NCI-H146 (cell line): ENCODE measurements at places on chromosomes 7 and 10.

DNA sequence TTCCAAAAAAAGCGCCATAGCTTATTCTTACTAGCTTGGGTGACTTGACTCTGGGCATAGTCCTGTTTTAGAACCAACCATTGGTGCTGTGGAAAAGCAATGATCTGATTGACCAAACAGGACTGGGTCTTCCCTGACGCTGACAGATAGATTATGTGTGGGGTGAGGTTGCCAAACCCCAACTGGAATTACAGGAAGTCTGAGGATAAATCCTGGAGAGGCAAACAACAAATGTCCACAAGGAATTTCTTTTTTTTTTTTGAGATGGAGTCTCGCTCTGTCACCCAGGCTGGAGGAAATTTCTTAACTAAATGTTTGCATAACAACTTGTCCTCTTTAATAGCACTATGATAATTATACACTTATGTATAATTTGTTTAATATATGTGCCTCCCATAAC, 19.2 kb downstream of the GCC1 start:
- DNase-seq, result no peak

DNA sequence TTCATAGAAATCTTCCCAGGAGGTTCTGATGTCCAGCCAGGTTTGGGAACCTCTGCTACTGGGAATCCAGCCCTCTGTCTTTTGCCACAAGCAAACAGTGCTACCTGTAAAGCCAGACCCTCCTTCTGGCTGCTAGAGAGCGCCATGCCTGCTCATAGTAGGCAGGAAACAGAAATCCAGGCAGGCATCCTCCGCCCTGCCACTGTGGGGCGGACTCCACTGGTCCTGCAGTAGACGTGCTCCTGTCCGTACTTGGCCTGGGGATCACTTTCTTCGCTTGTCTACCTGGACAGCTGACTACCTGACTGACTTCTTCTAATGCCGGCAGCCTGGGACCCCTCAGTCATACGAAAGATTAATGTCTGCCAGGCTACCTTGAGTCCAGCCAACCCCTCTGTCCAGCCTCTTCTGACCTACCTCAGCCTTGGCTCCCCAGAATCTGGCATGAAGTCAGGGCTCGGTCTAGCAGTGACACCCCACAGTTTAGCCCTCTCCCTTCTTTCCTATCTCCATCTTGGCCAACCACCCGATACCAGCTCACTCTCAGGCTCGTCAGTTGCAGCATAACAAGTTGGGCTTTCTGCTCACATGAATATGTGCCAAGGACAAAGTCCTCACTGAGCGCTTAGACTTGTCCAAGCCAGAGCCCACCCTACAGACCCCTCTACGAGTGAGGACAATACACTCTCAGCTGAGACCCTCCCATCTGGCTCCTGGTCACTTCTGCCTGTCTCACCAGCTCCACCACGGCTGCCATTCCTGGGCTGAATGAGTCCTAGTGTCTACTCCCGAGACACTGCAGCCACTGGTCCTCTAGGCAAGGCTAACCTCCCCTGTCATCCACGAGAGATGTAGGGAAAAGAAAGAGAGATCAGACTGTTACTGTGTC, 43.9 kb upstream of the OPALIN start:
- peak; percentile 2 for DNase-seq

DNA sequence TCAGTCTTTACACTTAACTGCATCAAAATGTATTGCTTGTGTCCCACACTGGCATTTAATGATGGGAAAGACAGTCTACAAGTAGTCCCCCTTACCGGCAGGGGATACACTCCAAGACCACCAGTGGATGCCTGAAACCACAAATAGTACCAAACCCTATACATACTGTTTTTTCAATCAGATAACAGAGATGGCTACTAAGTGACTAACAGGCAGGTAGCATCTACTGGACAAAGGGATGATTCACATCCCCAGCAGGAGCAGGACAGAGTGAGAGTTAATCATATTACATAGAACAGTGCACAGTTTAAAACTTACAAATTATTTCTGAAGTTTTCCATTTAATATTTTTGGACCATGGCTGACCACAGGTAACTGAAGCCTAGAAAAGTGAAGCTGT, 13.2 kb downstream of the TMEM243 start:
- DNase-seq, result no peak

- DNase-seq, result no peak
Measured at GRCh38 chr7:107824858-107825257, 21.8 kb upstream of the SLC26A3 start.

DNA sequence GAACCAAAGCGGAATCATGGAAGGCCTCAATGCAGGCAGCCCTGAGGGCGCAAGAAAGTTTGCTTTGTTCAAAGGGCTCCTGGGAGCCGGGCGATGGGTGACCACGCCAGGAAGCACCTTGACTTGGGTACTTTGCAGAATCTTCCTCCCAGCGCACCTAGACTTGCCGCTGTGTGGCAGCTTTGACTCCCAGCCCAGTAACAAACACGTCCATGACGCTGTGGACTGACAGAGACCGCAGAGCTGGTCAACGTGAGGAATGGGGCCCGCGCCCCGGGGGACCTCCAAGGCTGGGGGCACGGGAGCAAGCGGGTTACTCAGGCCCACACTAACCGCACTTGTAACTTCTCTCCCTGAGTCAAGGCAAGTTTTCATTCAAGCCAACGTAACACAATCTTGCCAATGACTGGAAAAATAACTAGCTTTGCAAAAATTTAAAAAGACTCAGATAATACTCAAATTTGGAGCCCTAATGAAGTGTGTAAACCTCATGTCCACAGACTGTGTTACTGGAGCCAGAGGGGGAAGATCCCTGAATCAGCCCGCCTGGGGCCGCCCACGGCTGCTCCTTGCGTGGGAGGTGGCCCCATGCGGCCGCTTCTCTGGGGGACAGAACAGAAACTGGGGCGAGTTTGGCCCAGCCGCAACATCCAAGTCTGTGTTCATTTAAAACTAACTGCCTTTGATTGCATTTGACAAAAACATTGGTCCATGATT, 130.8 kb downstream of the DNAJB6 start:
- DNase-seq, result no peak

DNA sequence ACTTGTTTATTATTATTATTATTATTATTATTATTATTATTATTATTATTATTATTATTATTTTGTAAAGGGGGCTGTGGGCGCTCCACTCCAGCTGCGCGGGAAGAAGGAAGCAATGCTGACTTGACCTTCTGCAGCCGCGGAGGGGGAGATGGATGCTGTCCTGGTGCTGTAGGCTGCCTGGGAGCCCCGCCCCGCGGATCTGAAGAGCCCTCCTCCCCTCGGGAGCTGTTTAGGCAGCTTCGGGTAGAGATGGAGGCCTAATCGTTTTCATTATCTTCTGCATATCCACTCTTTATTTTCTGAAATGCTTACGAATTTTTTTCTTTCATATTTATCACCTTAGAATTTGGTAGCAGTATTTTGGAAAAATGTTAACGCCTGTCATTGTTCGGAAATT, 101.2 kb upstream of the KLF6 start:
- no peak for DNase-seq

GRCh38 chr7:2445047-2445446, 31.2 kb downstream of the GRIFIN start:
- no peak for DNase-seq

GRCh38 chr10:33332183-33333065, 2.0 kb downstream of the NRP1 start:
- DNase-seq, result no peak

GRCh38 chr7:92648067-92648466, 57.9 kb upstream of the FAM133B start:
- DNase-seq, result no peak

DNA sequence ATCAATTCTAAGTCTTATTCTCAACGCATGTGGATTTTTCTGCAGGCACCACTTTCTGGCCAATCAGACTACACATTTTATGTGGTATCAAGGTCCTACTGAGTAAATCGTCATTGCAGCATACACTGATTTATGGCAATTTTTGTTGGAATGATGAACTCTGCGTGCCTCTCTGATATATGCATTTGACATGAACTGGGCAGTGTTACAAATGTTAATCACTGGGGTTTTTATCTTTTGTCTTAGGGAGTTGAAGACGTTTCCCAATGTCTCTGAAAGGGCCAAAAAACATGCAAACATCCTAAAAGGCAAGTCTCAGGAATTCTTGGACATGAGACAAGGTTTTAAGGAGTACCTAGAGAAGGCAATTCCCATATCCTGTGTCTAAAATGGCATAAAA, 809.5 kb upstream of the CELF2 start:
- no peak for DNase-seq

DNA sequence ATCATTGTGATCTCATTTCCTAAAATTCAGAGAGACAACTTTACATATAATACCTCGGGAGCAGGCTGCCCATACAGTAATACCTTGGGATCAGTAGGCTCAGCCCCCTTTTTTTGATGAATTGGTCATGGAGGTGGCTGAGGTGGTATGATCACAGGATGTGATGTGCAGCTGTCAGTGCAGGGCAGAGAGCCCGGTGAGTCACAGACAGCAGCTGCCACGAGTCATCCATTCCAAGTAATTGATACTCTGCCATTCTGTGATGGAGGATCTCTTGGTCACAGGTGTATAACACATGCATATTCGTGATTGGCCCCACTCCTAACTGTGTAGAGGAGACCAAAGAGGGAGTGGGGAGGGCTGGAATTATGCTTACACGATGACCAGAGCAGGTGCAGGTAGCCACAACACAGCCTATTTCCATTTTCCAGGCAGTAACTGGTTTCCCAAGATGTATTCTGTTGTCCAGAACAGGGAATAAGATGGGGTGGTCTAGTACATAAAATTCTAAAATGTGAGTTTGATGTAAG, 14.1 kb downstream of the NRCAM start:
- DNase-seq, result peak; percentile 86

DNA sequence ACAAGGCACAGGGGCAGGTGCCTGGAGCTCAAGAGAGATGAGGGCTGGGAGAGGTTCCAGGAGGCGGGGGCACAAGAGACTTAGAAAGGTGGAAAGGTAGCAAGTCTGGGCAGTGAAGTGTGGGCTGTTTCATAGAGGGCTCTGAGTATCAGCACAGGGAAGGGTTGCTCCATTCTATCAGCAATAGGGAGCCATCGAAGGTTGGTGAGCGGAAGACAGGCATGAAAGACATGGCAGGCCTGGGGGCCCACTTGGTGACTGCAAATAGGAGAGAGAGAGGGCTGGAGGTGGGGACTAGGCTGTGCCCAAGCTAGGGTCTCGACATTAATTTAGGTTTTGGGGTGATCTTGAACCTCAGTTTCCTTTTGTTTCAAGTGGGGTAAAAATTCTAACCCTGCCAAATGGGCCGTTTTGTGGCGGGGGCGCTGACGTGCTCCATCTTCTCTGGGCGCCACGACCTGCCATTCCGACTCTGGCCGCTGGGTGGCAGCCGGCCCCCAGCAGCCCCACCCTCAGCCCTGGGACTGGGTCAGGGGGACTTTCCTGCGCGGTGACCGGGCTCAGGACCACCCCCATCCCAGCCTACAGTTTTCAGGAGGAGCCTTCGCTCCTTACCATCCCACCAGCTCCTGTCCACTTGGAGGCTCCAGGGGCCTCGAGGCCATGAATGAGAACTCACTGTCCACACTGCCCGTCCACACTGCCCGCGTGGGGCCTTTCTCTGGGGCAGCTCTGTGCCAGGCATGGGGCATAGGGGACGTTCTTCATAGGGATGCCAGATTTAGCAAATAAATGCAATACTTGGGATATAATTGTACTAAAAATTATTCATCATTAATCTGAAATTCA, 37.2 kb upstream of the PCBD1 start:
- DNase-seq, result peak; percentile 39

GRCh38 chr10:69239816-69240434, 19.8 kb downstream of the HKDC1 start:
- no peak for DNase-seq

DNA sequence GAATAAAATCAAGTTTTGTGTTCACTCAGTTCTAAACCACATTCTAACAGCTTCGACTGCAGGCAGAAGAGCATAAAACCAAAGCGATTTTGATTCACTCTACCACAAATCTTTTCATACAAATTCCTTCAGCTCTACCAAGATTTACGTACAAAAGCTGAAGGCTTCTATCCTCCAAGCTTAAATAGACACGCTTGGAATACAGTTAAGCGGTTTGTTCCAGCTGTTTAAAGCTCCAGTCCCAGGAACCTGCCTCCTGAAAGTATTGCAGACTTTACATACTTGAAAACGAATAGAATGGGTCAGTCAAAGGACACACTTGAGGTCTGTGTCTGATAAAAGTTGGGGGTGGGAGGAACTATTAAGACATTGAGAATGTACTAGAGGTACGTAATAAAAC, 102.9 kb downstream of the MPP7 start:
- DNase-seq, result no peak

GRCh38 chr10:115355162-115355760, 262.1 kb downstream of the ATRNL1 start:
- DNase-seq, result peak; percentile 63

DNA sequence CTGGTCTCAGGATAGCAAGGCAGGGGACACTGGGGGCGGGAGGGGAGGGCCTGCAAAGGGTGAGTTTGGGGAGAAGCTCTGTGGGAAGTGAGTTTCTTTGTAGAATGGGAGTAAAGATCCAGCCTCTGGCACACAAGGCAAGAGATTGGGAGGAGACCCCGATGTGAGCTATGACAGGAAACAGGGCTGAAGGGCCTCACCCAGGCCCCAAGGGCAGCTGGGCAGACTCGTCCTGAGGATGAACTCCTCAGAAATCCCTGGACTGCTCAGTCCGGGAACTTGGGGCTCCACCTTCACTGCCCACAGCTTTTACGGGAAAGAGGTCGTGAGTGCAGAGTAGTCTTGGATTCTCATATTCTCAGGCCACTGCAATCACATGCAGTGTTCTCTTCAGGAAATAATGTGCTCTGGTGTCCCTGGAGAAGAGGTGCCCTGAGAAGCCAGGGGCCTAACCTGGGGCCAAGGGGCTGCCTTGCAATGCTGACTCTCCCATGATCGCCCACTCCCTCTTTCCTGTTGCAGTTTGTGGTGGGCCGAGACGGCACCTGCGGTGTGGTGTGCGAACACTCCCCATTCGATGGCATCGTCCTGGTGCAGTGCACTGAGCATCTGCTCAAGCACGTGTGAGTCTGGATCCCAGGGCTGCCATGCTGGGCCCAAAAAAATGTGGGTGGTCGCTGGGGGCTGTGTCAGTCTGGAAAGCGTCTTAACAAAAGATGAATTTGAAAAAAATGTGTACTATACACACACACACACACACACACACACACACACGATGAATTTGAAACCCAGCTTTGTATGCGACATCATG, 31.3 kb upstream of the C10orf53 start:
- DNase-seq, result no peak

DNA sequence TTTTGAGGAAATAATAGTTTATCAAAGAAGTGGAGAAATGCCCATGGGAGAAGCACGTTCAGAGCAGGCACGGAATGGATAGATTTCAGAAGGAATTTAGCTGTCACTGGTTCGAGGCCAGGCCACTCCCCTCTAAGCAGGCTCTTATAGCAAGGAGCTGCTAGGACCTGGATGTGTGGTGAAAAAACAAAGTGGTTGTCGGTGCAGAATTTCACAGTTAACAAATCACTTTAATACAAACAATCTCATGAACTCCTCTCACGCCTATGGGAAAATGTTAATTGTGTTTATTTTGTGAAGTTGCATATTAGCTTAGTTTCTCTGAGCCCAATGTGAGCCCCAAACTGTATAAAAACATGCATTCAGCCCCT, 176.3 kb downstream of the PKD1L1 start:
- DNase-seq, result no peak

DNA sequence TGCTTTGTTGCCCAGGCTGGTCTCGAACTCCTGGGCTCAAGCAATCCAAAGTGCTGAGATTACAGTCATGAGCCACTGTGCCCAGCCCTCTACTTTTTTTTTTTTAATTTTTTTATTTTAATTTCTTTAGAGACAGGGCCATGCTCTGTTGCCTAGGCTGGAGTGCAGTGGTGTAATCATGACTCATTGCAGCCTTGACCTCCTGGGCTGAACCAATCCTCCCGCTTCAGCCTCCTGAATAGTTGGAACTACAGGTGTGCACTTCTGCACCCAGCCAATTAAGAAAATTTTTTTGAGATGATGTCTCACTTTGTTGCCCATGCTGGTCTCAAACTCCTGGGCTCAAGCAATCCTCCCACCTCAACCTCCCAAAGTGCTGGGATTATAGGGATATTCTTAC, 528.6 kb downstream of the GATA3 start:
- DNase-seq, result no peak
